Retina (tissue), 1 donor: ENCODE measurements at places on chromosomes 11 and 22.

DNA sequence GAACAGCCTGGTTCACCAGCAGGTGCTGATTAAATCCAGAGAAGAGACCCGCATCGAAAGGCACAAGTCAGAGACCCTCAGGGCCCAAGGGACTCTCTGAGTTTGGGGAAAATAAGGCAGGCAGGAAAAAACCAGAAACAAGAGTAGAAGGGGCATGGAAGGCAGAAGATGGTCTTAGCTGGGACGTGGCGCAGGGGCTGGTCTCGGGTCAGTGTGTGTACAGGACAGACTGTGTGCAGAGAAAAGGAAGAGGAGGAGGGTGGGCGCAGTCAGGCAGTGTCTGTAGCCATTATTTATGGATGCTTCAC lies 31.3 kb downstream of the PPP2R1B start:
- DNase-seq: no peak

DNA sequence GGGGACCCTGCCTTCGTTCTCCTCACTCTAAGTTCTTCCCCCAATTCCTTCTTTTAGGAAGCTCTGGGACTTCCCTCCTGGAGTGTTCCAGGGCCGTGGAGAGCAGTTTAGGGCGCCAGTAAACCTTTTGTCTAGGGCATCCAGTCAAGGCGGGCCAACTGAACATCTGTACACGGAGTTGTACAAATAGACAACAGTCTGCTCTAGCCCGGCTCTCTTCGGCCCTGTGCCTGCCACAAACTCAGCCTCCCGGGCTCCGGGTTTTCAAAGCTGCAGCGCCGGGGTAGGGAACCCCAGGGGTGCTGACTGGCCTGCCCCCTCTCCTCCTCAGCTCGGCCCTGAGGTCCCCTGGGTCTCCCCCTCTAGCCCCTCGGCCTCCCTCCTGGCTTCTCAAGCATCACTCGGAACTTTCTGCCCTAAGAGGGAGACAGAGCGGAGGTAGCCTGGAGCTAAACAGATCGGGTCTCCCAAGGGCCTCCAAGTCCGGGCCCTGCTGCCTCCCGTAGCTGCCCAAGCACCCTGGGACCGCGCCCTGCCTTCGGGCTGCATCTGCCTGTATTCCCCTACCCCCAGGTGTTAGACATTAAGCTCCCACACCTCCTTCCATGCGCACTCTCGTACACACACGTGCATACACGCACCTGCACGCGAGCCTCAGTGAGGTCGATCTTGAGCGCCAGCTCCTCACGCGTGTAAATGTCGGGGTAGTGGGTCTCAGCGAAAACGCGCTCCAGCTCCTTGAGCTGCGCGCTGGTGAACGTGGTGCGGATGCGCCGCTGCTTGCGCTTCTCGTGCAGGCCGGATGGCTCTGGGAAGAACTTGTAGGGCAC lies 3.3 kb downstream of the PHOX2A start:
- peak; percentile 60 for DNase-seq

DNA sequence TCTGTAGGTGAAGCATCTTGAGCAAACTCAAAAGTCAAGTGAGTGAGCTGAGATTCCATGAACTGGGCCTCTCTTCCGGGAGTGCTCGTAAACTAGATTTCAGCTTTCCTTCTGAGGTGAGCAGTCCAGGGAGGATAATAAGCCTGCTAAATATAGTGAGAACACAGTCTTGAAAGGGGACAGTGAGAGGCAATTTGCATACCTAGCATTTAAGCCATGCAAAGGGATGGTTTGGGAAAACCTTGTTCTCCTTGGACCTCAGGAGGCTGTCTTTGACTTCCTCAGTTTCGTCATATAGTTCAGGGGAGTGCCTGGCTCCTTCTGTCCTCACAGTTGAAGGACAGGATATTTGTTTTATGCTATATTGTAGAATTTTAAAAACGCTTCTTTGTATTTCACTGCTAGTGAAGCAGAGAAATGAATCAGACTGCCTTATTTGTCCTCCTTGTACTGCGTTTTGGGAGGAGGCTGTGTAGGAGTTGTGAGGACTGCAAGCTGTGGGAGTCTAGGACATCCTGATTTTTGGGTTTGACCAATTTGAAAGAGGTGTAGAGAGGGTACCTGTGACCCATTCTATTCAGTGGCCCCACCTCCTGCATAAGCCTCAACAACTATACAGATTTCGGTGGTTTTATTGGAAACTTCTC lies 11.0 kb upstream of the SORL1-AS1 start:
- DNase-seq: no peak

DNA sequence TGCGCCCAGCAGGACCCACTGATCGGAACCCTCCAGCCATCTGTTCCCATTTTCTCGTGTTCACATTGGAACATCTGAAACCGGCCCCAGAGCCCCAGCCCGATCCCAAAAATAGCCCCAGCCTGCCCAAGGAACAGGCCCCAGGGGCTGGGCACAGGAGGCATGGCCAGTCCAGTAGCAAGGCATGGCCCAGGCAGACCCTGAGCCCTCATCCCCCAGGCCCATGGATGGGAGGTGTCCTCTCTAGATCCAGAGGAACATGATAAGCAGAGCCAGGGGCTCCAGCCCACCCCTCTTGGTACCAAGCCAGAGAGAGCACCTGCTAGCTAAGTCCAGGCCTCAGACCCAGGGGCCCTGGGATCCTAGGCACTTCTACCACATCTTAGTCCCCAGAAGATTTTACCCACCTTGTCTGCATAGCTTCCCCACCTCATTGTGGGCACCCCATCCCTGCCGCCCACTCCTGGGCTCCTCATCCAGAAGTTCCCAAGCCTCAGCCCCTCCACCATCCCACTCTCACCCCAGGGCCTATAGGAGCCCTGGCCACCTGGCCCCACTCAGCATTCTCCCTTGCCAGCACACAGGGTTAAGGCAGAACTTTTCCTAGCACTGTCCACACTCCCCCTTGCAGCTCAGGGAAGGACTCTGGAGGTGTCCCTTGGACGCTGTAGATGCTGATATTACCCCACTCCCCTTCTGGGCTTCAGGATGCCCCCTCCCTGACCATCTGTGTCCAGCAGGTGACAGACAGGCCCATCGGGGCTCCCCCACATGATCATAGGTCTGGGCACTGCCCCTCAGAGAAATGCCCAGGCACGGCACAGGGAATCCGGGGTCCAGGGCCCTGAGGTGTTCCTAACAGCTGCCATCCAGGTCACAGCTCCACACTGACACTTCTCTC lies 9.5 kb downstream of the BCL9L start:
- DNase-seq: no peak

- DNase-seq: no peak
These were observed 1119.0 kb downstream of the BRD1 start for GRCh38 chr22:48708558-48709245.

DNA sequence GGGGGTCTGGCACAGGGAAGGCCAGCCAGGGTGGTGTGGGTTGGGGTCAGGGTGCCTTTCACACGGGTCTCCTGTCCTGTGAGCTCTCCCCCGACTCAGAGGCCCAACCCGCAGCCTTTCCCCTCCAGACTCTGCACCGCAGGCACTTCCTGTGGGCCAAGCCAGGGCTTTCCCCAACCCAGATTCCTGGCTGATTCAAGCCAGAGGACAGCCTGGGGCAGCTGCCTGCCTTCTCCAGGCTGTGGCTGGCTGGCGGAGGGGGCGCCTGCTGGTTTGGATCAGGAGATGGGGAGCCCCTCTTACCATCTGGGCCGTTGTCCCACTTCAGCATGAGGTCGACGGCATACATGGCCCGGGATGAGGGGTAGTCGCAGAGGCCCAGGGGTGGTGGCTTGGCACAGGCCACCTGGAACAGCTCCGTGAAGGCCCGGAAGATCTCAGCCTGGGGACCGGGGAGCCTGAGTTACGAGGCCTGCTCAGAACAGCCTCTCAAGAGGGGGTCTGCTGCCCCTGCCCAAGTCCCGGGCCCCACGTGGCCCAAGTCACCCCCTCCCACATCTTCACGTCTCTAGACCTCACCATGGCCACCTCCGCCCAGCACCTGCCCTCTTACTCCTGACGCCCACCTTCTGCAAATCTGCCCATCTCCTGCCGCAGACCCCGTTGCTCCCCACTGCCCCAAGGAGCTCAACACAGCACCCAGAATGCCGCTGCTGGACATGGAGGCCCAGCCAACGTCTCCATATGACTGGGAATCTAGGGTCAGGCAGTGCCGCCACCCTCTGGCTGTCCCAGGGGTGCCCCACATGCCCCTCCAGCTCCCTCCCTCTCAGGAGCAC lies 17.3 kb downstream of the TSPO start:
- no peak for DNase-seq

GRCh38 chr11:3802011-3802790 lies 4.8 kb upstream of the NUP98 start:
- no peak for DNase-seq
